ENCODE measurements at places on chromosomes 6 and 20. TPM values are rescaled to one million over a fixed set of nuclear protein-coding genes. Genes with fewer than 3 reads are reported as not detected.

The BMP6 gene
- 1.0 TPM for polyA plus RNA-seq

The TNFRSF6B gene
- polyA plus RNA-seq = not detected

The CCN6 gene
- polyA plus RNA-seq = 0.15 TPM

The RAB44 gene
- polyA plus RNA-seq = not detected

The EYA2 gene
- not detected for polyA plus RNA-seq

The ELOVL2 gene
- polyA plus RNA-seq = not detected

The CGA gene
- not detected for polyA plus RNA-seq

The TCP11 gene
- polyA plus RNA-seq = not detected

The SLC12A5 gene
- polyA plus RNA-seq = not detected

The BMP5 gene
- not detected for polyA plus RNA-seq

The SEL1L2 gene
- not detected for polyA plus RNA-seq

The EMILIN3 gene
- polyA plus RNA-seq = not detected

The TRIM40 gene
- not detected for polyA plus RNA-seq

The VWA7 gene
- polyA plus RNA-seq = not detected

The HS3ST5 gene
- not detected for polyA plus RNA-seq

The CALHM4 gene
- polyA plus RNA-seq = not detected

The ZNF334 gene
- polyA plus RNA-seq = 0.11 TPM

The FABP7 gene
- not detected for polyA plus RNA-seq

The DOK5 gene
- not detected for polyA plus RNA-seq

The IP6K3 gene
- polyA plus RNA-seq = not detected

The TBXT gene
- polyA plus RNA-seq = not detected

The PLAGL2 gene
- 6.8 TPM for polyA plus RNA-seq

The PDYN gene
- polyA plus RNA-seq = not detected

The CFAP61 gene
- not detected for polyA plus RNA-seq

The C6orf15 gene
- polyA plus RNA-seq = not detected

The EGFL8 gene
- not detected for polyA plus RNA-seq

The HLA-DRB5 gene
- 61.4 TPM for polyA plus RNA-seq

The PTCRA gene
- polyA plus RNA-seq = not detected

The ENPP3 gene
- polyA plus RNA-seq = not detected

The ADGRG6 gene
- not detected for polyA plus RNA-seq

The NOTCH4 gene
- 10.0 TPM for polyA plus RNA-seq

The WDR27 gene
- polyA plus RNA-seq = 15.0 TPM

The TCF15 gene
- polyA plus RNA-seq = not detected

The SNX14 gene
- polyA plus RNA-seq = 39.9 TPM

The ZFP57 gene
- not detected for polyA plus RNA-seq

The BTN3A1 gene
- polyA plus RNA-seq = 23.4 TPM

The TTBK1 gene
- not detected for polyA plus RNA-seq

The HLA-DMB gene
- 1,171 TPM for polyA plus RNA-seq

The CTNNBL1 gene
- 126 TPM for polyA plus RNA-seq

All from naive B cell (primary cell).